ENCODE measurements at places on chromosomes 2 and 18. TPM values are rescaled to one million over a fixed set of nuclear protein-coding genes. Genes with fewer than 3 reads are reported as not detected.

CTNNA2 gene
- total RNA-seq = not detected

TEX44 gene
- not detected for total RNA-seq

FOSL2 gene
- total RNA-seq = 141 TPM

BOK gene
- 20.1 TPM for total RNA-seq

PLCD4 gene
- total RNA-seq = 1.0 TPM

TEKT4 gene
- not detected for total RNA-seq

ANKRD30B gene
- not detected for total RNA-seq

MAT2A gene
- 233 TPM for total RNA-seq

LCT gene
- total RNA-seq = not detected

IL1R2 gene
- 27.0 TPM for total RNA-seq

CSRNP3 gene
- 3.1 TPM for total RNA-seq

FOXD4L1 gene
- total RNA-seq = not detected

CNTNAP5 gene
- total RNA-seq = not detected

AGXT gene
- total RNA-seq = not detected

GALNT14 gene
- 1.1 TPM for total RNA-seq

AQP12A gene
- total RNA-seq = not detected

MAPRE3 gene
- total RNA-seq = 11.4 TPM

VIT gene
- 36.2 TPM for total RNA-seq

SUPT7L gene
- 22.8 TPM for total RNA-seq

TMEFF2 gene
- total RNA-seq = 0.19 TPM

NGEF gene
- 0.88 TPM for total RNA-seq

POTEE gene
- total RNA-seq = 0.38 TPM

CFAP221 gene
- total RNA-seq = 3.2 TPM

UGT1A5 gene
- not detected for total RNA-seq

SNTG2 gene
- total RNA-seq = 5.2 TPM

NAT8 gene
- not detected for total RNA-seq

GCG gene
- not detected for total RNA-seq

FBXO36 gene
- 2.2 TPM for total RNA-seq

SP140 gene
- total RNA-seq = 4.5 TPM

NAB1 gene
- 41.7 TPM for total RNA-seq

TUBA3E gene
- total RNA-seq = not detected

FRZB gene
- total RNA-seq = 6.9 TPM

SLC4A5 gene
- total RNA-seq = 5.3 TPM

RTKN gene
- 16.8 TPM for total RNA-seq

OTOF gene
- 0.32 TPM for total RNA-seq

ARL4C gene
- 12.5 TPM for total RNA-seq

RTP5 gene
- total RNA-seq = 0.10 TPM

EML6 gene
- 3.2 TPM for total RNA-seq

FEV gene
- not detected for total RNA-seq

COL4A3 gene
- total RNA-seq = 0.76 TPM

LIMS4 gene
- 8.2 TPM for total RNA-seq

VAMP8 gene
- total RNA-seq = 29.7 TPM

DRC1 gene
- total RNA-seq = not detected

ALPP gene
- total RNA-seq = not detected

PRKAG3 gene
- total RNA-seq = not detected

TRAPPC8 gene
- 46.3 TPM for total RNA-seq

STK11IP gene
- 18.6 TPM for total RNA-seq

RAPGEF4 gene
- 4.5 TPM for total RNA-seq

SLC9A4 gene
- total RNA-seq = 0.14 TPM

TUBA4B gene
- total RNA-seq = not detected

CELF4 gene
- not detected for total RNA-seq

OXER1 gene
- total RNA-seq = 2.2 TPM

PCARE gene
- total RNA-seq = not detected

DHRS9 gene
- 0.93 TPM for total RNA-seq

Measured in posterior vena cava (tissue), 2 donors.